ENCODE measurements at places on chromosomes 4 and X.
A peak's percentile ranks its signal among the peaks of the same experiment; 100 is the strongest.

GRCh38 chrX:149531599-149531998, 9.2 kb upstream of the EOLA1 start:
- no peak for DNase-seq

- no peak for DNase-seq
Observed at GRCh38 chrX:46850771-46851170, 13.9 kb downstream of the RP2 start.

- peak; percentile 24 for DNase-seq
Observed at GRCh38 chr4:78661921-78662521, 110.5 kb downstream of the ANXA3 start.

DNA sequence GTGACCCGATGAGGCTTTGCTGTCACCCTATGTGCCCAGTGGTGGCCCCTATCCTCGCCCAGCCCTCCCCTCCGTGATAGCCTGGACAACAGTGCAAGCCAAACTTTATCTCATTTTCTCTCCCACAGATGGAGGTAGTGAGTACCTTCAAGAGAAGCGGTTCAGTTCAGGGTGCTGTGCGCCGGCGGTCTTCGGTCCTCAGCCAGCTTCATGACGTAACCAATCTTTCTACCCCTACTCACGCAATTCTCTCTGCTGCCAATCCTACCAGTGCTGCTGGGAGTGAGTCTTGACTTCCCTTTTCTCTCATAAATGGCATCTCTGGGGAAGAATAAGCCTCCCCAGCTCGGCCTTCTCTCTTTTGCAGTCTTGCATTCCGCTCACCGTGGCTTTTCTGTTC, 29.5 kb downstream of the CCNQ start:
- no peak for DNase-seq

GRCh38 chr4:87092389-87093141, 127.9 kb downstream of the KLHL8 start:
- DNase-seq, result no peak

- no peak for DNase-seq
Observed at GRCh38 chr4:2296631-2297601, 35.0 kb upstream of the MXD4 start.

DNA sequence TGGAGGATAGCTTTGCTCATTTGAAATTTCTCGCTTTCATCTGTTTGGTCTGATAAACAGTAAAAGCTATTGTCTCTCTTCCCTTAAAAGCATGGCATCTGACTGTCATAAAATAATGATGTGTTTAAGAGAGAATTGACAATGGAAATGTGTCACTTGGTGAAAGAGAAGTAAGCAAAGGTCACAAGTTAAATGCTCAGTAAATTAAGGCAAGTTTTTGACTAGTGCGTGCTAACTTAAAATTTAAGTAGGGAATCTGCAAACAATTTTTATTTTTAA, 161.6 kb upstream of the ANKRD50 start:
- DNase-seq, result no peak

GRCh38 chr4:17535242-17535641, 20.3 kb downstream of the CLRN2 start:
- DNase-seq, result no peak

DNA sequence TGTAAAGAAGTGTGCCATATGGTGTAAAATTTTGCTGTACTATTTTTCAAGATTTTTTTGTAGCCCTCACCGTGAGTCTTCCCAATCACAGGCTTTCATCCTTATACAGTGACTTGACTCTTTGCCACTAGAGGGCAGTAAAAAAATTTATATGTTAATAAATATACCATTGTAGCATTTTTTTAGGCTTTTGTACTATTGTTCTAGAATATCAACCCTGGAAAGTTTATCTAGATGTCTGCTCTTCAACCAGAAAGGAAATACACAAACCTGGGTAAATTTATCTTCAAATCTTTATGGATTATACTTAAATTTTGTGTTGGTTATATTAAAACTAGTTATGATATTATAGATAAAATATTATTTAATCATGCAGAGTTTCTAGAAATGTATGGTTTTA, 235.3 kb downstream of the TENM3 start:
- peak; percentile 9 for DNase-seq

- DNase-seq, result peak; percentile 44
Observed at GRCh38 chrX:103356130-103356798, at the start of gene TCEAL9. Gene TCEAL9, plus strand, starts transcription at chrX:103356506. Its CDS starts 1,179 bp downstream, at chrX:103357685.

GRCh38 chrX:34371754-34372153, 239.6 kb upstream of the FAM47A start:
- DNase-seq, result no peak

Measured in NCI-H774 (cell line).